ENCODE measurements at places on chromosomes 6 and 20.
A peak's percentile ranks its signal among the peaks of the same experiment; 100 is the strongest.

DNA sequence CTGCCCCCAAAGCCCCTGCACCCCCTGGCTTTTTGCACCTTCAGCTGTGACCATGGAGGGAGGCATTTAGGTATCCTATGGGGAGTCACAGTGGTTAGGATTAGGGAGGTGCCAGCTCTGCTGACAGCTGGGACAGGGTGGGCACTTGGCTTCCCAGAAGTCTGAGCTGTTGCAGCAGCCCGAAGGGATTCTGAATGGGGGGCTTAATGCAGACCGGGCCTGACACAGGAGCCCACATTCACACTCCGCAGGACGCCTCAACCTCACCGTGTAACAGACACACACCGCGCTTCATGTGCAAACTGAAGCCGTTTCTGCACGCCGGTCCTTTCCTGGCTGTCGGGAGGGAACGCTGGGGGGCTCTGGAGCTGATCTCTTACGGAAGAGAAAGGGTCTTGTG lies 1.9 kb downstream of the EBF4 start:
- DNase-seq: no peak

GRCh38 chr20:63434599-63435378 lies 37.7 kb downstream of the KCNQ2 start:
- peak; percentile 13 for DNase-seq

- DNase-seq: no peak
These were observed 5.1 kb downstream of the FAM120B start for GRCh38 chr6:170311696-170312095.

DNA sequence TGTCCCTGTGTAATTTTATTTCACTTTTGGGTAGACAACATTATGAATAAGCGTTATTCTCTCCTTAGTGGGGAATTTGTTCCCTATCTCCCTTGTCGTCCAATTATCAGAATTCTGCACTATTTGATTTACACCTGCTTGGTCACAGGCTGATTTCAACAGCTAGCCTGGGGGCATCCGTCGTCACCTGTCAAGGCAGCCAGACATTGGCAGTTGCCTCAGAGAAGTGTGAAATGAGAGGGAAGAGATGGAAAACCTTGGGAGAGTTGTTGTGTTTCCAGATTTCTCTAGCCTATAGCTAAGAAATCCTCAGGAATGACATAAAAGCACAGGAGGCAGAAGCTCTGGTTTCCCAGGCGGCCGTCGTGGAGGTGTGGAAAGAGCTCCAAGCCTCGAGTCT lies 891 bp upstream of the GHRH start:
- no peak for DNase-seq

- no peak for DNase-seq
These were observed 77.6 kb downstream of the WASF1 start for GRCh38 chr6:110101885-110102284.

GRCh38 chr6:130885392-130886192 lies 58.4 kb downstream of the SMLR1 start:
- peak; percentile 4 for DNase-seq

DNA sequence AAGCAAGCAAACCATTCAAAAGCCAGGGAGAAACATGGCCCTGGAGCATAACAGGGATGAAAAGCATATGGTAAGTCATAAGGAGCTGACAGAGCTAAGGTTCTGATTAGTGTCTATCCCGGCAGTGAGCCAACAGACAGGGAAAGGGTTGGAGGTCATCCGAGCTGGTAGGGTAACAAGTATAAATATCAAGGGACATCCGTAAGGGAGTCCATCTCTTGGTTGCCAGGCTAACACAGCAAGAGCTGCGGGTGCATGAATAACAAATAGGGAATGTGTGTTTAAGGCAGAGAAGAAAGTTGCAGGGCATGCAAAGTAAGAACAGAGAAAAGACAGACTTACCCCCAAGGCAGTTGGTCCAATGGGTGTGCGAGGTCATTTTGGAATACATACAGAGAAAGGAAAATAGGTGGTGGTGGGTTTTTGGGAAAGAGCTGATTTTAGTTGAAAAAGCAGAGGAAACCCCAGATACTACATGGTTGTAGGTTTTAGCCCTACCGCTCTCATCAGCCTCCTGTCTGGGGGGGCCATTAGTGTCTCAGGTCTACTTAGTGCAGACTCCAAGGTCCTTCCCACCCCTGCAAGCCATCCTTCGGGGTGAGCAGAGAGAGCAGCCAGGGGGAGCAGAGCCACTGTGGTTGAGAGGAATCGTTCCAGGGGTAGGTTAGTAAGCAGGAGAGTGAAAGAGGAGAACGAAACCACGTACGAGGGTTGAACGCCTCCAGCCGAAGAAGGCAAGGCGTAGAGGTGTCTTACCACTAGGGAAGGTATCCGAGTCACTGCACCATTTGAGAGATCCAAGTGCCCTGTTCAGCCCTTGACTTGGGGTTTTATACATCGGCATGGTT lies at the start of gene ERVFRD-1:
TSS of gene ERVFRD-1 (minus strand) at position 805 of the 848 bp plus-strand sequence. CDS start 6,415 bp downstream, outside the sequence.
- no peak for DNase-seq

DNA sequence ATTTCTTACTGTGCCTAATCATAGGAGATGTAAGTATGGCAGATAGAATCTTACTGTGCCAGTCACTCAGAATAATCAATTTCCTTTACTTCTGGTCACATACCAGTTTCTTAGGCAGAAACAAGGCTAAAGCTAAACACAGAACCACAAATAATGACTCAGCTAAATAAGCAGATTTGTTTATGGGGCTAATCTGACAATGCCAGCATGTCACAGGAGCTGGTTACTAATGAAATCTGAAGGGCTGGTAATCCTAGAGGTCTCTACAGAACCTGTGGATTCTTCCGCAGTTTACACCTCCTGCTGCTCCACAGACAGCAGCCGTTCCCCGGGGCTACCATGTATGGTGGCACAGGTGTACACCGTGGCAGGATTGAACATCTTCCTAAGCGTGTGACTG lies 80.8 kb downstream of the LYRM4 start:
- DNase-seq: no peak

DNA sequence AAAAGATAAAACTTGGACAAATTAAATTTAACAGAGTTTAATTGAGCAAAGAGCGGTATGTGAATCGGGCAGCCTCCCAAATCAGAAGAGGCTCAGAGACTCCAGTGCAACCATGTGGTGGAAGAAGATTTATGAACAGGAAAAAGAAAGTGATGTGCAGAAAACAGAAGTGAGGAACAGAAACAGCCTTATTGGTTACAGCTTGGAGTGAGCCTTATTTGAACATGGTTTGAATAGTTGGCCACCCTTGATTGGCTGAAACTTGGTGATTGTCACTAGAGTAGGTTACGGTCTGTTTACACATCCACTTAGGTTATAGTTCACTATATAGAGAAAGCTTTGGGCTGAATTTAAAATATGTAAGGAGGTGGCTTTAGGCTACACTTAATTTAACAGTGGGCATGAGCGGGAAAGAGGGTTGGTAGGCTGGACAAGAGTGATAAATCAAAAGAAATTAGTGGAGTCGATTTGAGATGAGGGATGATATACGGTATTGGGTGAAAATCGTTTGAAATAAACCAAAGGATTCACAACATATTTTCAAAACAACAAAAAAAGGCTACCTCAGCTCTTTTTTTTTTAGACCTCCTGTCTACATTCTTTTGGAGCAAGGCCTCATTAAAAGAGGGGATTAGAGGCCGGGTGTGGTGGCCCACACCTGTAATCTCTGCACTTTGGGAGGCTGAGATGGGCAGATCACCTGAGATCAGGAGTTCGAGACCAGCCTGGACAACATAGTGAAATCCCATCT lies 84.3 kb upstream of the PREP start:
- no peak for DNase-seq

DNA sequence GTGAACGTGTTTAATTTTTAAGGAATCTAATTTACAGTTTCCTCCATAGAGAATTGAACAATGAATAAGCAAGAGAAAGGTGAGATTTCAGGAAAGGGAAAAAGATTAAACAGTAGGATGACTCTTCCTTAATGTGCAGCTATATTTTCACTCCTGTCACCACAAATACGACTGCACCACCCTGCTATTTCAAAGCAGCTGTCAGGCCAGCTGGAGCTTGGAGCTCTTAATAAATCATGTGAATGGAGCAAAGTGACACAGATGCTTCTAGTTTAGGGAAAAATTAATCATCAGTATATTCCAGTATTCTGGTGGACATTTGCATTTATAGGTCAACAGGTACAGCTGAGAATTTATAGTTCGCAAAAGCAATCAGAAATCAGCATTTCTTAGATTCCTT lies 56.5 kb upstream of the PKIB start:
- no peak for DNase-seq

Measured in NCI-H2029 (cell line).